ENCODE measurements at places on chromosomes 2 and 18.

- DNase-seq: no peak
Observed at GRCh38 chr2:75464348-75464946, 96.3 kb downstream of the EVA1A start.

GRCh38 chr2:216491793-216492596 lies 6.6 kb upstream of the RPL37A start:
- DNase-seq: no peak

DNA sequence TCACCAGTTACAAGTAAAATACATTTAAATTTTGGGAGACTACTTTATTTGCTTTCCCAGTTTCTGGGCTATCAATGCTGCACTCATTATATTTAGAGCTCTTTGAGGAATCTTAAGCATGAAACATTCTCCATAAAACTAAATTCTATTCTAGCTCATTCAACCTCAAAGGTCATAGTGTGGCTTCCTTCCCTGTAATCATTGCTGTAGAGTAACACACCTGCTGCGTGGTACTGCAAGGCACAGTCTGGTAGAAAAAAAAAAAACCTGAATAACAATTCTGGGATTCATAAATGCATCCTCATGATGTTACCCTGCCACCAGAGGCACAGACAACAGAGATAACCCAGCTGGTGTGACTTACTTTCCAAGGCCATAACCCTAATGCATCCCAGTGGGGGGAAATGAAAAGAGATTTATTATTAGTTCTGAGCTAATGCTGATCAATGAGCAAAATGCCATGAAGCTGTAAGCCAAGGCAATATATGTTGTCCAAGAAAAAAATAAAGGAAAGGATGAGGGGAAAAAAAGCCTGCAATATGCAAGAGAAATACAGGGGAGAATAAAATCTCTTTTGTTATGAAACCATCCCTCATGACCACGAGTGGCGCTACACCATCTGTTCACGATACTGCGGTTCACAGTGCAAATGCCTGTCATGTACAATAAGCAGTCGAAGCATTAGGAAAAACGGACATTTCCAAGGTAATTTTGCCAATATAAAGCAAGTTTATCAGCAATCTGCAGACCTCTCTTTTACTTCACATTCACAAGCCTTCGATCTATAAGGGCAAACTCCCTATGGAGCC lies 1481.6 kb upstream of the PIK3C3 start:
- DNase-seq: peak; percentile 17

DNA sequence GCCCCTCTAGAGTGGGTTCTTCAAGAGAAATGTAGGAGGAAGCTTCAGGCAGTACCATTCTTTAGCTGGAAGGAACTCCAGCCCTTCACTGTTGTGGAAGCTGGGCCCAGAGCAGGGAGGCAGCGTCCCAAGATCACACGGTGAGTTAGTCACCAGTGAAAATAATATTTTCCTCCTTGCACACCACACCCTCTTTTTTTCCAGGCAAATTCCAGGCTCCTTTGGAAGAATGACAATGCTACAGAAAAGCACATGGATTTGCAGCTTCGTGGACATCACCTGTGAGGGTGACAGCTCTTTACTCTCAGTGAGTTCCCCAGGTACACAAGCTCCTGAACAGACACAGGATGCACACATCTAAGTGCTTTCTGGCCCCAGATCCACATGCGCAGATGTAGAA lies 157.1 kb downstream of the COL6A3 start:
- no peak for DNase-seq

DNA sequence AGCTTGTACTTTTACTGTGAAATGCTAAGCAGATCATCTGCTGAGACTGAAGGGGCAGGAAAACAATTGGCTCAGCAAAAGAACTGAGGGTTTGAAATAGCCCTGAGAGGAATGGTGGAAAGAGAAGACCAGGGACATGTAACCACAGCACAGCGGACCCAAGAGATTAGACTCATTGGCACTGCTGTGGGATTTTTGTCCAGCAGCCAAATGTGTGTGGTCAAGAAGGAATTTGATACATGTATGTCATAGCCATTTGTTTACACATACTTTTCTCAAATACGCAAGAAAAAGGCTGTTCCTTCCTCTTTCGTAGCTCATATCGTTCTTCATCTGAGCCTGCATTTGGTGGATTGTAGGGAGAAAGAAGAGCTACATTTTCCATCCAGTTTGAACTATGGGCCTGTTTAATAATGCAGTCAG lies 73.8 kb downstream of the TRABD2A start:
- DNase-seq: peak; percentile 99

DNA sequence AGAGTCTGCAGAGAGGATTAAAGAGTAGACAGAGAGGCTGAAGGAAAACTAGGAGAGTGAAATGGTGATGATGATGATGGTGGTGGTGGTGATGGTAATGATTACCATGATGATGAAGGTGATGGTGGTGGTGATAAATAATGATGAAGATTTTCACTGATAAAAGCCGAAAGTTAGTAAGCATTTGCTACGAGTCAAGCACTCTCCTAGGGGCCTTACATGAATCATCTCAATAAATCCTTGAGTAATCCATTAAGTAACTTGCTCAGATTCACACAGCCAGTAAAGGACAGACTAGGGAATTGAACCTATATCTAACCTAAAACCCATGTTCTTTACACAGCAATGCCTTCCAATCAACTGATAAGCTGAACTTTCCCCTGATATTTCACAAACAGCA lies 106.7 kb upstream of the PGAP1 start:
- DNase-seq: no peak

DNA sequence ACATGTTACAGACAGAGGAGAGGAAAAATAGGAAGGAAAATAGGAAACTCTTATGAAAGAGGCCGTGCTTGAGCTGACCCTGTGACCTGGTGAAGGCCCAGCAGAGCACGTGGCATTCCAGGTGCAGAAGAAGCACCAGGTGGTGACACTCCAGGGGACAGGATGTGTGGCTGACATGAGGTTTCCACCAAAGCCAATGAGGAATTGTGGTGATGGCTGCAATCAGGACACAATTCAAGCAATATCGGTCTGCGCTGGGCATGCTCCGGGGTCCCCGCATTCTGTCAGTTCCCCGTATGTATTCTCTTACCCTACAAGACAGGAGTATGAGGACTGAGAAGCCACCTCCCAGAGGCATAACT lies 504.2 kb downstream of the EIPR1 start:
- DNase-seq: no peak

DNA sequence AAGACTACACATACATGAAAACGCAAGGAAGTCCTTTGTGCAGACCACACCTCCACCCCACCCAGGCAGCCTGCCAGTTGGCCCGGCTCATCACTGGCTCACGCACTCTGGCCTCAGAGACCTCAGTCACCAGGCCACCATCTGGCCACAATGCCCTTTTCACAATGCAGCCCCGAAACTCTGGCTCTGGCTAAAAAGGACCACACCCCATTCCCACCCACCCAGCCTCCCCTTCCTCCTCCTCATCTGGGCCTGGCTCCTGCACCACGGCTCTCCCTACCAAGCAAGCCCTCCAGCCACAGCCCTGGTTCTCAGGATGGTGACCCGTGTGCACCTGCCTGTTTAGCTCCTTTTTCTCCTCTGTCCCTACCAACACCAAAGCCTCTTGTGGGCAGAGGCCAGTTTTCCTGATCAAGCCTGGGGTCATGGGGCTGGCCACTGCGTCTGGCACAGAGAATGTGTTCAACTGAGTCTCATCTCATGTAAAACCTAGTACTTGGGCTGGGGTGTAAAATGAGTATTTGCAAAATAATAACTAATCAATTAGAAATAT lies 7.4 kb downstream of the HDAC4 start:
- DNase-seq: no peak

GRCh38 chr2:187210726-187211125 lies 237.3 kb downstream of the CALCRL start:
- DNase-seq: no peak

- peak; percentile 76 for DNase-seq
Observed at GRCh38 chr2:232901736-232902578, 31.9 kb downstream of the SNORC start.

GRCh38 chr18:5997361-5997760 lies 102.0 kb upstream of the TMEM200C start:
- no peak for DNase-seq

DNA sequence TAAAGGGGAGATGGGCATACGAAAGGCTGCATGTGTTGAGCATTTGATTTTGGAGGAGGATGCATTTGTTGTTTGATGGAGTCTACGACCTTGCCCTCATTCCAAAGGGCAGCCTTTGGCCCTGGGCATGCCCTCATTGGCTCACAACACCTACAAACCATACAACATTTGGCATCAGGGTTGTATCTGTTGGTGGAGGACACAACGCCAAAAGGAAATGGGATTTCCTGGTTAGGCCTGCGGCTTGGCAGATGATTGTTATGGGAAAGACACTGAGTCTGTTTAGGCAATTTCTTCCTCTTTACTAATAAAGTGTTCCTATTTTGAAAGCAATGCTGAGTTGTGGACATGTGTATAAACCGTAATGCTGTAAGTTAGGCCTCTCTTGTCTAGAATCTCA lies 246.9 kb downstream of the LDLRAD4 start:
- DNase-seq: no peak

GRCh38 chr2:115650827-115651226 lies 1208.4 kb downstream of the DPP10 start:
- DNase-seq: no peak

DNA sequence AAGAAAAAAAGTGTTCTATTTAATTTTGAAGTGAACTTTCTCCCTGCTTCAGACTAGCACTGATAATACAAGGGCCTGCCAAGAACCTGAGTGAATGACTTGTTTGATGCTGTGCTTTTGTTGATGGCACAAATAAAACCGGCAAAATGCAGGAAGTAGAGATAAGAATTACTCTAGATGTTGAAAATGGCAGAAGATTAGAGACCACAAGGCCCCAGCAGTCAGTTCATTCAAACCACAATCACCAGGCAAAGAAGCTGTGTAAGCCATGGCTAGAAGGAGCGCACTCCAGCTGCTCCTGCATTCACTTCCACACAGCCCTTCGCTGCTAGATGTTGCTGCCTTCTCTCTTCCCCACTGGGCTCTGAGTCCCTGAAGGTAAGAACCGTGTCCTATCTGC lies 297.1 kb downstream of the AGPS start:
- no peak for DNase-seq

- DNase-seq: no peak
Observed at GRCh38 chr18:70072678-70073077, 125.0 kb upstream of the CD226 start.

DNA sequence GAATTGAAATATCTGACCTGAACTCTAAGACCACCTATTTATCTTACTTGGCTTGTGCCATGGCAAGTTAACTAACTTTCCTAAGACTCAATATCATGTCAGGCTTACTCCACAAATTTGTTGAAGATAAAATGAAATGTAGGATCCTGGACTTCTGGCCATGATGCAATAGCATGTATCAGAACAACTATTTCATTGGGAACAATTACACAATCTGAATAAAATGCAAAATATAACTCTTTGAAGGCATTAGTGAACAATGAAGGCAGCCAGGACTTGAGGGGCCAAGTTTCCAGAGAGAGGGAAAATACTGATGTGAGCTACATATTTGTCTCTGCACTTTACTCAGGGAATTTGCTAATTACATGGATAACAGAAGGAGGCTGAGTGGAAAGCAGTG lies 476.5 kb upstream of the ACVR2A start:
- no peak for DNase-seq

DNA sequence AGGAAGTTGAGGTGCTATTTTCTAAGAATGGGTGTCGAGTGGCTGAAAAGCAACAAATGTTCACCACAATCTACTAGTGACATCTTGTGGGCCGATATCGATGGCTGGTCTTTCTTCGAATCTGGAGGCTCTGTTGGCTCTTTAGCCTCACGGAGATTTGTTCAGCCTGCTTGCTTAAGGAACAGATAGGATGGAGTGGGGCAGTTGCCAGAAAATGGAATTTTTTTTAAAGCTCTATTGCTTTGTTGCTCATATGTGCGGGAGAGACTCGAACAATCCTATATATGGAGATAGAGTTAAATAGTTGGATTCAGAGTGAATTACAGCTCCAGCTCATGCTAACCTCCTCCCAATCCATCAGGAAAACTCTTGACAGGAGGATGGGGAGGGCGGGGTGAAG lies 70.9 kb upstream of the LYPD6B start:
- no peak for DNase-seq

DNA sequence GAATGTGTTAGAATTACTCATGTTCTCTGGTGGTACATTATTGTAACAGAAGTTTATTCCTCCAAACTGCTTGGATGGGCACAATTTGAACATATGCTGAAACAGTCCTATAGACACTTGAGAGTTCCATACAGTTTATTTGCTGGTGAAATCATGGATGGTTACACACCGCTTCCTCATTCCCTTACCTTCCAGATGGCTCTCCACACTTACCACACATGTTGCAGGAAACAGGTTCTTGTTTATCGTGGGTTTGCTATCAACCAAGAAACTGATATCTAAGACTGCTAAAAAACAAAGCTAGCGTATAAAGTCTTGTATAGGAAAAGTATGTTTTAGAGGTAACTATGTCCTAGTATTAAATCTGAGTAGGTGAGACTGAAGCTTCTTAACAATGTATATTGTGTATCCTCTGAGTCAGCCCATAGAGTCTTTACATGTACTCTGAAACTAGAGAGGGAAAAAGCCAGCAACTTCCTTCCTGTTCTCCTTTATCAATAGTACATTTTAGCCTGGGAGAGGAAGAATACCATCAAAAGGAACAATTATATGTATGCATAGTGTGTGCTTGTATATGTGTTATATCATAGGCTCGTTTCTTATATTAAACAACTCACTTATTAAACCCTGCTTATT lies 313.1 kb downstream of the PLCL1 start:
- DNase-seq: no peak

DNA sequence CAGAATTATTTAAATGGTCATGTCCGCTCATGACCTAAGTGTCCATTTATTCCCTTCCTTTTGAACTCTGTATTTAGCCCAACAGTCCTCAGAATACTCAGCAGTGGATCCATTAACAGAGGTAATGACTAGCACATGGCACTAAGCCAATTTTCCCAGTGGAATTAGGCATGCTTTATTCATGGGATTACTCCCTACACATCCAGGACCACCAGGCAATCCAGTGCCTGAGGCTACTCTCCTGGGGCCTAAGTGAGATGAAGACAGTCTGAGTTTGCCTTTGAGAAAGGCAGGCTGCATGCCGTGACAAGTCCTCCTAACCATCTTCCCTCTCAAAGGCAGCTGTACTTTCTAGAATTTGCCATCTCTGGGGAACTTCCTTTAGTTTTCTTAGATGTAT lies 128.6 kb downstream of the SPOPL start:
- DNase-seq: no peak

- DNase-seq: no peak
Observed at GRCh38 chr18:23936381-23936958, 78.1 kb upstream of the TTC39C start.

DNA sequence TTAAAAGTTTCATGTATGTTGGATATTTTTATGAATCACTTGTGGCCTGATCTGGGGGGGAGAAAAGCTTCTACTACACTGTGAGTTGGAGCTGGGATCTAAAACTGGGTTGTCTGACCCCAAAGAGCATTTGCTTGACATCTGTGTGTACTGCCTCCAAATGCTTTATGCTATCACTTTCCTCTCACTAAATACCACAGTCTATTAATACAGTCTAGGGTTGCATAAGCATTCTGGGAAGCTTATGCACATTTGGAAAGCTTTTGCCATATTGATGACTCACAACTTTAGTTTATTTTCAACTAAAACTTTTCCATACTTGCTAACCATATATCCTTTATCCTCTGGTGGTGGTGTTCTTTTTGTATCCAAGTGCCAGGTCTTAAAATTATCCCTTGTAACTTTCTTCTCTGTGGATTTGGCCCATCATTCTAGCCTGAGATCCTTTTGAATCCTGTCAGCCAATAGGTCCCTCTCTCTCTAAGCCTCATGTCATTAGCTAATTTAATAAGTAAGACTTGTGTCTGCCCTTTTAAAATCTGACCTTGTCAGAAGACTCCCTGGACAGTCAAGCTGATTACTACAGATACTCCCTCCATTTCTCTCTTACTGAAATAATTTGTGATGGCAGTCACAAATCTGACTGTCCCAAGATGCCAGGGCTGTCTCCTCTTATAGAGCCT lies 72.7 kb downstream of the NXPH2 start:
- peak; percentile 59 for DNase-seq
